CD4-positive, alpha-beta T cell treated with Interleukin-21 for 1 hour (primary cell): ENCODE measurements at places on chromosomes 5 and 9.

DNA sequence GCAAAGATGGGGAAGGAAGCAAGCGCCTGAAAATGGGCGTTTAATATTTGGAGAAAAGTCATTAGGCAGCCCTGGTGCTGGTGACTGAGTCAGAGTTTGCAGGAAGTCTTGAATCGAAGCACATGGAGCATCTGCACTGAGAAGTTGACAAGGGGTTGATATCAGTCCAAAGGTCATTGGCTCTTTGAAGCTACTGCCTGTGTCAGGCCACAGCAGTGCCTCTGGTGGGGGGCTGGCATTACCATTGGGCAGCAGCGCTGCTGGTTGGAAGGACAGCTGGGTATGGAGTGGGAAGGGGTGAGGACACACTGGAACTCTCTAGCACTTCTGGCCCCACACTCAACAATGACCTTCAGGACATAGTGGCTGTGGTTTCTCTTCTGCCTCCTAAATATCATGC, 150.4 kb upstream of the ERCC6L2 start:
- no peak for DNase-seq

DNA sequence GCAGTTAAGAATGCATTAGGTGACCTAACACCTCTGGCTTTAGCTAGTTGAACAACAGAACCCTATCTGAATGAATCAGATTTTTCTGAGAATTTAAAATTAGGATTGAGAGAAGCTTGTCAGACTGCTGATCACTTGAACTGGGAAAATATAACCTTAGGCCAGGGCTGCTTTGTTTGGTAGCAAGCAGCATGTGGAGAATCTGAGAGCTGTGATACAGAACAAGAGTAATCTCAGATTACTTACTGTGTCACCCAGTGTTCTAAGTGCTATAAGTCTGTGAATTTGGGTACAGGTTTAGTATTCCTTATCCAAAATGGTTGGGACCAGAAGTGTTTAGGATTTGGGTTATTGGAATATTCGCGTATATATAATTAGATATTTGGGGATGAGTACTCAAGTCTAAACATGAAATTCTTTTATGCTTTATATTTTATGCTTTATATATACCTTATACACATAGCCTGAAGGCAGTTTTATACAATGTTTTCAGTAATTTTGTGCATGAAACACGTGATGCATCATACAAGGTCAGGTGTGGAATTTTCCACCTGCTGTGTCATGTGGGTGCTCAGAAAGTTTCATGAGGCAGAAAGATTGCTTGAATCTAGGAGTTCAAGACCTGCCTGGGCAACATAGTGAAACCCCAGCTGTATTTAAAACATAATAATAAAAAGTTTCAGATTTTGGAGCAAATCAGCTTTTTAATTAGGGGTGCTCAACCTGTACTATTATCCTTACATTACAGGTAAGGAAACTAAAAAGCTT, 8.3 kb upstream of the CHD1 start:
- DNase-seq, result no peak

DNA sequence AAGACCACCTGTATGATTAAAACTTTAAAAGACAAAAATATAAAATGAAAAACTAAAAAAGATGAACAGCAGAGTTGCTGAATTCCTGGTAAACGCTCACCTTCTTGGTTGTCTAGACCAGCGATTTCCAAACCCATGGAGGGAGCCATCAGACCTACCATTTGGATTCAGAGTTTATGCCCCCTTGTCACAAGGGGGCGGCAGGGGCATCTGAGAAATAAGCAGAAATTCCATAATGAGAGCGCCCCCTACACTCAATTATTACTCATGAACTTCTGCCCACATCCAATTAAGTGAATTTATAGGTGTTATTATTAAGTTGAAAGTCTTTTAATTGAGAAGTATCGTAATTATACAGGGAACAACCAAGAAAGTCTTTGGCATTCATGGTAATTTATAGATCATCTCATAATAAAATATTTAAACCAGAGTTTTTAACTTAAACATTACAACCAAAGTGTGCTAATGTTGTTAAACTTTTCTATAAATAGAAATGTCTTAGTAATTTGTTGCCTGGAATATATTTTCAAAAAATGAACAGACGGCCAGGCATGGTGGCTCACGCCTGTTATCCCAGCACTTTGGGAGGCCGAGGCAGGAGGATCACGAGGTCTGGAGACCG, 35.2 kb upstream of the SPATA31C2 start:
- peak; percentile 63 for DNase-seq

- no peak for DNase-seq
Observed at GRCh38 chr5:102902647-102903046, 147.5 kb downstream of the PAM start.

DNA sequence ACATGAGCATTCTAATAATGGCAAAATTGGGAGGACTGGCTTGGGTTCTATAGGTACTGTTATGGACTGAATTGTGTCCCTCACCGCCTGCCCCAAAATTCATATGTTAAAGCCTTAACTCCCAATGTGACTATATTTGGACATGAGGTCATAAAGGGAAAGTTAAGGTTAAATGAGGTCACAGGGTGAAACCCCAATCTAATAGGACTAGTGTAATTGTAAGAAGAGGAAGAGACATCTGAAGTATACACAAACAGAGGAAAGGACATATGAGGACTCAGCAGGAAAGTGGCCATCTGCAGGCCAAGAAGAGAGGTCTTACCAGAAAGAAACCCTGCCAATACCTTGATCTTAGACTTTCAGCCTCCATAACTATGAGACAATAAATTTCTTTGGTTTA, 23.1 kb downstream of the RNF180 start:
- no peak for DNase-seq

GRCh38 chr9:91045041-91045440, 243.4 kb downstream of the SYK start:
- no peak for DNase-seq

GRCh38 chr9:127336506-127337352, 60.2 kb upstream of the SLC2A8 start:
- no peak for DNase-seq

- DNase-seq, result peak; percentile 35
Observed at GRCh38 chr5:32280656-32281081, 32.1 kb downstream of the MTMR12 start.

DNA sequence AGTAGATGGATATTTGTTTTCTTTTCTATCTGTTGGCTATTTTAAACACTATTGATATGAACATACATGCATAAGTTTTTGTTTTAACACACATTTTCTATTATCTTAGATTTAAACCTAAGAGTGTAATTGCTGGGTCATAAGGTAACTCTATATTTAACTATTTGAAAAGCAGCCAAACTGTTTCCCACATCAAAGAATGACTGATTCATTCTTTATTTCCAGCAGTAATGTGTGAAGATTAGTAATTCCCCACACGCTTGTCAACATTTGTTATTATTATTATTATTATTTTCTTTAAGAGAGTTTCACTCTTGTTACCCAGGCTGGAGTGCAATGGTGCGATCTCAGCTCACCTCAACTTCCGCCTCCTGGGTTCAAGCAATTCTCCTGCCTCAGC, 1495.8 kb downstream of the EFNA5 start:
- DNase-seq, result no peak

DNA sequence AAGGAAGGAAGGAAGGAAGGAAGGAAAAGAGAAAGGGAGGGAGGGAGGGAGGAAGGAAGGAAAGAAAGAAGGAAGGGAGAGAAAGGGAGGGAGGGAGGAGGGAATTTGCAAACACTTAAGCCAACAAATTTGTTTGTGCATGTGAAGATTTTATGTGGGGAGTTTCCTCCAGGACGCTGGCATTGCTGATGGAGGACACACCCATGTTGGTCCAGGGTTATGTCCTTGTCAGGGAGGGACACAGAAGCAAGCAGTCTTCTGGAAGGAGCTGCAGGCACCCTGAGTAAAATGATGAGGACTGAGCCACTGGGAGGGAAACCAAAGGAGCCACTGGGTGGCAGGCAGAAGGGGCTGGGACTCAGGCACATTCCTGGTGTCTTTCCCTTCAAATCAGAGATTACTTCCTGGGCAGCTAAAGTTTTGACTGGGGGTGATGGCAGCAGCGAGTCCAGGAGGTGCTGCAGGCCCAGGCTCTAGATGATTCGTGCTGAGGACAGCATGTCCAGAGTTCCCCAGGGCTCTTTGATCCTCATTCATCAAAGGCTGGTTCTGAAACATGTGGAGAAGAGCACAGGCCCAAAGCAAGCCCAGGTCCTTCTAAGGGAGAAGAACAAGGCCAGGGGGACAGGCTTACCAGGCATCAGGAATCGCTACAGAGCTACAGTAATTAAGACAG, 109.2 kb downstream of the PAX5 start:
- no peak for DNase-seq

GRCh38 chr5:154408811-154409210, 37.0 kb upstream of the SAP30L start:
- DNase-seq, result no peak

DNA sequence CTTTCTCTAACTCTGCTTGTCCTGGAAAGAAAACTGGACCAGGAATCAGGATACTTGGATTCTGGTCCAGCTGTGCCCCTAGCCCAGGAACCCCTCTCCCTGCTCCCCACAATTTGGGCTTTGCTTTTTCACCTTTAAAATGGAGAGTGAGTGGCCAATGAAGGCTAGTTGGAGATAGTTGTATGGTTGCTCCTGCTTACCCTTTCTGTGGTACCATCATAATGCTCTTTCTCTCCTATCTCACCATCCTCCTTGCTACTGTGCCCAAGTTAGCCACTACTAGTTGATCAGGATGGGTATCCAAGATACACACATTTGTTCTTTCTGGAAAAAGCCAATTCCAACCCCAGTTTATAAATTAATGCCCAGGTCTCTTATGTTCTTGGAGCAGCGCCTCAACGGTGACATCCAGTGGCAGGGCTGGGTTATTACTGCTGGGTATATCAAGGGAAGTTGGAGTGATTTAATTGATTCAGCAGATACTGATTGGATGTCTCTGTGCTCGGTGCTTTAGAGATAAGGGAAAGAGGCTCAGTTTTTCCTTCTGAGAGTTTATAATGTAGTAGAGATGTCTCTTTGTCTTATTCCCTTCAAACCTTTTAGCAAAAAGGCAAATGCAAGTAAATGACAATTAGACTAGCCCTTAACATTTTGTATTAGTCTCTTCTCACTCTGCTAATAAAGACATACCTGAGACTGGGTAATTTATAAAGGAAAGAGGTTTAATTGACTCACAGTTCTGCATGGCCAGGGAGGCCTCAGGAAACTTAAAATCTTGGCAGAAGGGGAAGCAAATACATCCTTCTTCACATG, 38.5 kb downstream of the FAXDC2 start:
- peak; percentile 71 for DNase-seq

DNA sequence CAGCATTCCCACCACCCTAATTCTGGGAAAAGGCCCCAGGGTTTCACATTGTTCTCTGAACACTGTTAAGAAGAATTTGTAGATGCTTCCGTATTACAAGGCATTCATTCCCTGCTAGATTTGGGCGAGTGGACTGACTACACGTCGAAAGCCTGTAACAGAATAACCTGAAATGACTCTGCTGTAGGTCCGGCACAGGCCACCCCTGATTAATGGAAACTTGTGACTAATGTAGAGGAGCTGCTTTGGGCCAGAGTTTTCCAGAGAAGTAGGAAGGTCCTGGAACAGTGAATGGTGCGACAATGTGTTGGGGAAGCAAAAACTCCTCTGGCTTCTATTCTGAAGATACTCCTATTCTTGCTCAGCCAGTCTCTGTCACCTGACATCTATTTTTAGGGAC, 87.6 kb downstream of the NR3C1 start:
- no peak for DNase-seq

DNA sequence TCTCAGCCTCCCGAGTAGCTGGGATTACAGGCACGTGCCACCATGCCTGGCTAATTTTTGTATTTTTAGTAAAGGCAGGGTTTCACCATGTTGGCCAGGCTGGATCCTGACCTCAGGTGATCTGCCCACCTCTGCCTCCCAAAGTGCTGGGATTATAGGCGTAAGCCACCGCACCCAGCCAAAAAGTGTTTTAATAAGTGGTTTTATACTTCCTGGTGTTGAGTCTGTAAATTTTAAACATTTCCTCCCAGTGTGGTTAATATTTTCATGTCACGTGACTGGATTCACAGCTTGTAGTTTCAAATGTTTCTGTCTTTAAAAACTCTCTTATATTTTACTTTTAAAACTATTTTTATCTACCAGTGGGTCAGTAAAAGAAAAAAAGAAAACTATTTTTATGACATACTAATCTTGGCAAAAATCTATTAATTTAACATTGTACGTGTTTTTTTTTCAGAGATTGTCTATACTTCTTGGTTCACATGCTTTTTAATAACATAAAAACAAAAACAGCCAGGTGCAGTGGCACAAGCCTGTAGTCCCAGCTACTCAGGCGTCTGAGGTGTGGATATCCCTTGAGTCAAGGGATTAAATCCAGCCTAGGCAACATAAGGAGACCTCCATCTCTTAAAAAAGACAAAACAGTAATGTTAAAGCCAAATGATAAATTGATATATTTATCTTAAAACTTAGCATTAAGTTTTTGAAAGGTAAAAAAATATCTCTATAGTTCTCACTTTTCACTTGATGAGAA, 117.1 kb downstream of the DMXL1 start:
- DNase-seq, result peak; percentile 55

- DNase-seq, result no peak
Observed at GRCh38 chr5:110653231-110653970, 73.1 kb downstream of the TMEM232 start.

GRCh38 chr9:125323615-125324014, 62.0 kb downstream of the GAPVD1 start:
- no peak for DNase-seq

- peak; percentile 82 for DNase-seq
Observed at GRCh38 chr9:96009690-96010472, 134.4 kb downstream of the ERCC6L2 start.

DNA sequence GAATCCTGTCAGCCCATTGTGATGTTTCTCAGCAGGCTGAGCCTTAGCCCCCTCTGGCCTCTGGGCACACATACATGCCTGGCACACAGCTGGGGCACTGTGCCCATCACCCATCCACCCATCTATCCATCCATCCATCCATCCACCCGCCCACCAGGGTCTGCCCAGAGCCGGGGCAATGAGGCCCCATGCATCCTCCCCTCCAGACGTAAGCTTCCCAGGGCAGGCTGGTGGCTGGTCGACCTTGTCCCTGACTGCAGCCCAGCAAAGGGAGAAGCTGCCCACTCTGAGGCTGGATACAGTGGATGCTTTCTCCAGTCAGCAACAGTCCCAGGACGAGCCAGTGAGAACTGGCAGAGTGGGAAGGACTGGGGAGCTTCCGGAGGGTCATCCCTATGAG, 21.1 kb upstream of the SLC25A51 start:
- no peak for DNase-seq

DNA sequence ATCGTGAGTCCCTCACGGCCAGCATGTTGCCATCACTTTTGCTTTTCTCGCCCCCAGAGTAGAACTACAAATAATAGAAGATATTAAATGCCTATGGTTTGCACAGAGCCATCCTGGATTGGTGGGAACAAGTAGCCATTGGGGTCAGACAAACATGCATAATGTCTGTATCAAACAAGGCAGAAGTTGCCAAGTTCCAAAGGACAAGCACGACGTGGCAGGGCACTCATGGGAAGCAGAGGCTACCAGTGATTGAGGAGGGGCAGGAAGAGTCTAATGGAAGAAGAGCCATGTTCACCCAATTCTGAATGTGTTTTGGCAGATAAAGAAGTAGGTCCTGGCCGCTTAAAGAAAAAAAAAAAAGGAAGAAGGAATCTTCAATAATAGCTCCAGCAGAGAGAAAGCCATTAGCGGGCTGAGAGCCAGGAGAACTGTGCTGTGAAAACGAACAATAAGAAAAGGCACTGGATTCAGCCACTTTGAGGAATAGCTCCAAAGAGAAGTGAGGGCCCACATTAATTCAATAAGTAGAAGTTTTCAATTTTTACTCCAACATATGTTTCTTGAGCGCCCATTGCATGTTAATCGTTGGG, 153.7 kb upstream of the ADCY2 start:
- DNase-seq, result no peak

GRCh38 chr5:175659546-175660253, 1.8 kb downstream of the HRH2 start:
- DNase-seq, result no peak

GRCh38 chr5:27734838-27735237, 696.5 kb upstream of the CDH9 start:
- no peak for DNase-seq
